Body of pancreas (tissue), 4 donors: ENCODE measurements at places on chromosomes 16 and 17.
A peak's percentile ranks its signal among the peaks of the same experiment; 100 is the strongest.

DNA sequence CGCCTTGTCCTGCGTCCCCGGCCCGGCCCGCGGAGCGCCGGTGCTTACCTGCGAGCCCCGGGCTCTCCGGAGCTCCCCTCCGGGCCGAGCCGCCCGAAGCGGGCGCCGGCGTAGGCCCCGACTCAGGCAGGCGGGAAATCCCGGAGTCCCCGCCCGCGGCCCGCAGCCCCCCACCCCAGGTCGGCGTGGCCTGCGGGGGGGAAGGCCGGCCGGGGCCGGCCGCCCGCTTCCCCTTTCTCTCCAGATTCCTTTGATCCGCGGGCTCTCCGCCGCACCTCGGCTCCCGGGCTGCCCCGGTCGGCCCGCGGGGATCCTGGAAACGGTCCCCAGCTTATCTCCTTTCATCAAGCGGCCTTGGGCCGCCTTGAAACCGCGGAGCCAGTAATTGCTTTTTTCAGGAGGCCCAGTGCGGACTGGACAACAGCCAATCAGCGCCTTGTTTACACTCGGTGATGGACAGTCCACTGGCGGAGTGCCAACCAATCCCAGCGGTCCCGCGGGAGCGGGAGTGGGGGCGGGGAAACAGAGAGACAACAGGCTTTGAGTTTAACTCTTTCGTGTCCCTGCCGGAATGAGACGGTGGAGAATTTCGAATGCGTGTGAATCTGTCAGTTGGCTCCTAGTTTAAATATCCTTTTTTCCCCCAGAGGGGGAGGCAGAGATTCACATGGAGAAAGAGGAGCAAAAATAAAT, 1.4 kb upstream of the BAHCC1 start:
- DNase-seq, result peak; percentile 100

DNA sequence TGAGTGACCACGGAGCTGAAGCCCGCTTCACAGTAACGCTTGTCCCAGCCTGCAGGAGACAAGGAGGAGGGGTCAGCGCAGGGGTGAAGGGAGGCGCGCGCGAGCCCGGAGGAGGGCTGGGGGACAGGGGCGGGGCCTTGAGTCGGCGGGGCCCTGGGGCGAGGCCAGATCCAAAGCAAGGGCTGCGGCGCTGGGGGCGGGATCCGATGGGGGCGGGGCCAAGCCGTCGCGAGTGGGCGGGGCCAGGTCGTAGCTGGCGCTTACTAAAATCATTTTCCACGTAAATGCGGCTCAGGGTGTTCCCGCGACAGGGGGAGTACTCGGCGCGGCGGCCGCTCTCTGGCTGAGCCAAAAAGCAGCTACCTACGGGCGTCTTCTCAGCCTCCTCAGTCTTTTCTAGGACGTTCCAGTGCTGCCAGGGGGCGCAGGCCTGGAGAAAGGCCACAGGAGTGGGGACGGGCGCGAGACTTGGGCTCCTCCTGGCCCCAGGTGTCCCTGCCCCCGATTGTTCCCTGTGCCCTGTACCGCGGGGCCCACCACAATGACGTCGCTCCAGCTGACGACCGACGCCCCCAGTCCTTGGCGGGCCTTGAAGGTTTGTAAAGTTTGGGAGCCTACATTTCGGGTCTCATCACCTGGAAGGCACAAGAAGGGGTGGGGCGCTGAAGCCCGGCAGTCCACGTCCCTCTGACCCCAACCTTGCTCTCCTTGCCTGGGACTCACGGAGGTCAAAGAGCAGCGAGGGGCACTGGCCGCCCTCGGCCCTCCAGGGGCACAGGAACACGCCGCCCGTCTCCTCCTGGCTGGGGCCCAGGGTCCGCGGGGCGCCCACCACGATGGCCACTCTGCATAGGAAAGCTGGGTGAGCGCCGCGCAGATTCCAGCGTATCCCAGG, 3.9 kb downstream of the ITGA2B start:
- peak; percentile 88 for DNase-seq

GRCh38 chr16:50742576-50743200, 802 bp downstream of the CYLD start:
- DNase-seq, result peak; percentile 29

GRCh38 chr16:79628501-79628975, 28.0 kb upstream of the MAF start:
- no peak for DNase-seq

DNA sequence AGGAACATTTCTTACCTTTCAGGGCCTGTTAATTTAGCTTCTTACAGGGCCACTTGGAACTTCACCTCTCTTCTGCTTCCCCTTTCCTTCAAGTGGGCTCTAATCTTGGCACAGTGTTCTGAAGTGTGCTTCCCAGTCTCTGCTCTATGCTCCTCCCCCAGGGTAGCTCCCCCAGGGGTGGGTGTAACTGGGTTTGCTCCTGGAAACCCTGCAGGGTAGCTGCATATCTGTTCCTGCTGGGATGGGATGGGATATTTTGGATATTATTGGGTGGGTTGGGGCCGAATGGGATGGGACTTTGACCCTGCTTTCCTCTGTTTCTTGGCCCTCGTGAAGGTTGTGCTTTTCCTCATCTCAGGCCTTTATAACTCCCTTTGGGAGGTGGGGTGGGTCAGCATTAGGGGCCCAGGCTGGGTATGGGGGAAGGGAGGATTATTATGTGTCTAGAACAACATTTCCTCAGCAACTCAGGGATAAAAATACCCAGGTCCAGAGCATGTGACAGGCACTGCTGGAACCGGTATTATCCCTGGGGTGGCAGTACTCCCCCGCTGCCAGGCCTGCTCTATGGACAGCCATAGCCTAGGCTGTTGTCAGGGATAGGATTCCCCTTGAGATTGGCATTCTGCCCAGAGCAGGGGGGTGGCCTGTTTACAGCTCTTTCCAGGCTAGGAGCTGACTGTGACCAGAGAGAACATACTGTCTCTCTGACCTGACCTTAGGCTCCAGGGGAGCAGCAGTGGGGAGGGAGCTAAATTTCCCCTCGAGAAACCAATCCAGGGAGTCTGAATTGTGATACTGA, 5.0 kb downstream of the NFE2L1 start:
- peak; percentile 75 for DNase-seq

DNA sequence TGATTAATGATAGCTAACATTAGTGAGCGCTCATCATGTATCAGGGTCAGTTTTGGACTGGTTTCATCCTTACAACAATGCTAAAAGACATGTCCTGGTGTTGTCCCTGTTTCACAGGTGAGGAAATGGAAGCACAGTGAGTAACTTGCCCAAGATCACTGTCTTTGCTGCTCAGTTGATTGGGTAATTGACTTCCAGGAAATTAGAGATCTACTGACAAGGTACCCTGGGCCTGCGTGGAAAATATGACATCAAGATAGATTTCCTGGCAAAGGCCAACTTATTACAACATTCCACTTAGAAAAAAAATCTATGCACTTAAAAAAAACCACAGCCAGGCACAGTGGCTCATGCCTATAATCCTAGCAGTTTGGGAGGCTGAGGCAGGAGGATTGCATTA, 96.3 kb downstream of the CYLD start:
- DNase-seq, result no peak

GRCh38 chr16:11649276-11649675, 19.0 kb upstream of the SNN start:
- no peak for DNase-seq

DNA sequence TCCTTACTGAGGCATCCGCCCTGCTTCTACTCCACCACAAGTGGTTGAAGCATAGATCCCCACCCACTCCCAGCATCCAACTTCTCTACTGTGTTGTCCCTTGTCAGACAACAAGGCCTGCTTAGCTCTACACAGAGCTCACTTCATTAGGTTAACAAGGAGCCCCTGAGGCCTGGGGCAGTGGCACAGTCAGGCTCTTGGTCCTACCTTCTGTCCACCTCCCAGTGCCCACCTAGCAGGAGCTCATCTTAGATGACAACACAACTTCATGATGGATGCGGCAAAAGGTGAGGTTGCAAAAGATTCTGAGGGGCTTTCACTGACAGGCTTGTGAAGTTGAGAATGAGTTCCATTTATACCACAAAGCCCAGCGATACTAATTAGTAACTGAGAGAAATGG, 432.0 kb upstream of the CDH5 start:
- no peak for DNase-seq

DNA sequence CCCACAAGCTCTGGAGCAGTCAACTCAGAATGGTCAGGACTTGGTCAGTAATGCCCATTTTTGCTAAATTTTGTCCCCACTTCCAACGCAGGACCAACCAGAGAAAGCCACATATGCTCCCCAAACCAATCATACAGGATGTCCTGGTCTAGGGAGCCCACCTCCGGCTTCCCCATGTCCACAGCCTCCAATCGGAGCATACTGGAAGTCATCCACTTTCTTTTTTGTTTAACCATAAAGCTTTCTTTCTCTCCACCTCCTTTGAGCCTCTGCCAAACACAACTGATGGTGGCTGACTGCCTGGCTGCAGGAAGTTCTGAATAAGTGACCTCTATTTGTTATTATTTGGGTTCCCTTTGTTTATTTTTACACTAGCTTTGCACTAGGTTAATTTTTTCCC, 549.1 kb downstream of the WWOX start:
- DNase-seq, result peak; percentile 15

GRCh38 chr17:59830846-59831486, 61.8 kb downstream of the TUBD1 start:
- DNase-seq, result no peak

DNA sequence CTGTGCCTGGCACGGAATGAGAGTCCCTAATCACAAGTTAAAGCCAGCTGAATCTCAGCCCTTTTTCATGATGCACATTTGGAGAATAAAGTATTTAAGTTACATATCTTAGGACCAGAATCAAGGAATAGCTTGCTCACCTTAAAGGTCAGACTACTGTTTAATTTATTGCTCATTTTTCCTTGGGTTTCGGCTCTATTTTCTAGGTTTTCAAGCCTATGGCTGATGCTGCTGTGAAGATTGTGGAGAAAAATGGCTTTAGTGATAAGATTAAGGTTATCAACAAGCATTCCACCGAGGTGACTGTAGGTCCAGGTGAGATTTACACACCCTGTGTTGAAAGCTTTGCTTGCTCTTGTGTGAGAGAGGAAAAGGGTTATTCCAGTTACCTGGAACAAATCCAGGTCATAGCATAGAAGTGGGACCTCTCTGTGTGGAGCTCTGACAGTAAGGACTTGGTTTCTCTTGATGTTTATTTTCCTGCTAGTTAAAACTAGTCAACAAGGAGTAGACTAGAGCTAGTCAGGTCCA, 18.1 kb downstream of the PRMT7 start:
- DNase-seq, result no peak
